ENCODE measurements at places on chromosomes 2 and 18.

DNA sequence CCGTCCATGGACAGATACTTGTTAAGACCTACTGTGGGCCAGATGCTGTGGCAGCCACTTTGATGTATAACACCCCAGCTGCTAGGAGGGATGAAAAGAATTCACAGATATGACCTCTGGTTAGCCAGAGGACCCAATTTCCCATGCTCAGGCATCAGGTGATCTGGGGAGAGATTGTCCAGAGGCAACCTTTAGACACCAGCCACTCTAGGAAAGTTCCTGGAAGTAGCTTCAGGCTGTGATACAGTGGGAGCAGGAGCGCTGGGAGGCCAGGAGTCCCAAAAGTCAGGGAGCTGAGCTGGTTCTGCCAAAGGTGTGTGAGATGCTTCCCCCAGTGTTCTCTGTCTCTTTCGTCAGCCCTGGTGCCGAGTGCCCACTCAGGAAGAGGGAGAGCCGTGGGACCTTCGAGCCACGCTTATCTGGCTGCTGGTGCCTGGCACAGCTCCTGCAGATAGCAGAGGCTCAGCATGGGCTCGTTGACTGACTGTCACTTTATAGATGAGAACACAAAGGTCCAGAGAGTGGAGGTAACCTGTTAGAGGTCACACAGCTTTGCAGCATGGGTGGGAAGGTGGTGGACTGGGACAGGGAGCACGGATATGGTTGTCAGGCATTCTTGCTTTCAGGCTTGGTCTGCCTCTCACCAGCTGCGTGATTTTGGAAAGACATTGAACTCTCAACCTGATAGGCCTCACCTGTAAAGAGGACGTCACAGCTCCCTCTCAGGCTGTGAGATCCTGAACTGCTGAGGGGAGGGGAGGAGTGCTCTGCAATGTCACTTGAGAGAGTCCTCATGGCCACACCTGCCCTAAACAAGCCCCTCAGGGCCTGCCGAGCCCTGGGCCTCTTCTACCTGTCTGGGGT lies 7.8 kb upstream of the RALB start:
- DNase-seq, result no peak

DNA sequence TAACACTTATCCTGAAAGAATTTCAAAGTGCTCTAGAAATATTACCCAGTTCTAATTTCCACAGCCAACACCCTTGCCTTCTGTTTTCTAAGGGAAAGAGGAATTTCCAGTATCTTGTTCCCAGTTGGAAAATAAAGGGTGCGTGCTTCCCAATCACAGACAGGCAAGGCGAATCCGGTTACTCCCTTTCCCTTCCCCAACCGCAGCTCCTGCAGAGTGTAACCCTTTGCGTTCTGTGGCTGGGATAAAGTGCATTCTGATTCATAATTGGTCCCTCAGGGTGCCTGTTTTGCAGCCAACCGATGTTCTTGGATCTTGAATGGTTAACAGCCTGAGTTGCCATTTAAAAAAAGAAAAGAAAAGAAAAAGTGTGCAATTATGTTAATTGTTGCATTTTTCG lies 40.6 kb upstream of the PGAP1 start:
- DNase-seq, result no peak

GRCh38 chr18:33184175-33184574 lies 256.3 kb downstream of the CCDC178 start:
- DNase-seq, result no peak

- DNase-seq, result no peak
These were observed 56.1 kb downstream of the BABAM2 start for GRCh38 chr2:27946530-27947060.

DNA sequence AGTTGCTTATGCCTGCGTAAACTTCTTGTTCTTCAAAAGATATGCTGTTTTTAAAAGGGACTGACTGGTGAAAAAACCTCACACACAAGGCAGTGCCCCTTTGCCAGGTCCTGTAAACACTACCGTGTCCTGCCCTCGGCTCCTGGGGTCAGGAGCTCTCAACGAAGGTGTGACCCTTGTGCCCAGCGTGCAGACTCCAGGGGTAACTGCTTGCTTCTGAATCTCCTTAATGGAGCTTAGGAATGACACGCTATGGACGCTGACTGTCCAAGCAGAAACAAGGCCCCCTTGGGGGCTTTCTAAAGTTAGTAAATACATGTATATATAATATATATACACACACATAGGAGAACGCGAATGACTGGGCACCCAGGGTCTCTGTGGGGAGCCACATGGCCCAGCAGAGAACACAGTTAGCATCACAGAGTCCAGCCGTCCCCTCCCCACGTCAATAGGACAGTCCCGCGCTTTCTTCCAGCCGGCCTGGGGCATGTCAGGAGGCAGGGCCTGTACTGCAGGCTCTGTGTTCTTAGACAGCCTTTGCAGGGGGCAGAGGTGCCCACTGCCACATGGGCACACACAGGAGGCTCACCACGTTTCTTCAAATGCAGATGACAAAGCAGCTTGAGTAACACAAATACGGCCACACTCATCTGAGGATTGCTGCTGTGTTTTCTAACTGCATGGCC lies 96.1 kb downstream of the HDAC4 start:
- no peak for DNase-seq

- DNase-seq, result no peak
These were observed 76.4 kb downstream of the TMEM247 start for GRCh38 chr2:46555646-46556234.

- DNase-seq, result no peak
These were observed 273.5 kb downstream of the PIK3C3 start for GRCh38 chr18:42228581-42228980.

GRCh38 chr18:51346404-51346803 lies 148.9 kb upstream of the MEX3C start:
- no peak for DNase-seq
